Activated T-helper 2 cell treated with anti-CD3 and anti-CD28 coated beads, Interferon-gamma antibody, Interleukin-2, Interleukin-4, amounts not matched to agents 10 μg/mL and 5 μg/mL and 100 μg/mL, durations not matched to agents 14 hours and 24 hours and 36 hours (primary cell): ENCODE measurements at places on chromosomes 1 and 21.

DNA sequence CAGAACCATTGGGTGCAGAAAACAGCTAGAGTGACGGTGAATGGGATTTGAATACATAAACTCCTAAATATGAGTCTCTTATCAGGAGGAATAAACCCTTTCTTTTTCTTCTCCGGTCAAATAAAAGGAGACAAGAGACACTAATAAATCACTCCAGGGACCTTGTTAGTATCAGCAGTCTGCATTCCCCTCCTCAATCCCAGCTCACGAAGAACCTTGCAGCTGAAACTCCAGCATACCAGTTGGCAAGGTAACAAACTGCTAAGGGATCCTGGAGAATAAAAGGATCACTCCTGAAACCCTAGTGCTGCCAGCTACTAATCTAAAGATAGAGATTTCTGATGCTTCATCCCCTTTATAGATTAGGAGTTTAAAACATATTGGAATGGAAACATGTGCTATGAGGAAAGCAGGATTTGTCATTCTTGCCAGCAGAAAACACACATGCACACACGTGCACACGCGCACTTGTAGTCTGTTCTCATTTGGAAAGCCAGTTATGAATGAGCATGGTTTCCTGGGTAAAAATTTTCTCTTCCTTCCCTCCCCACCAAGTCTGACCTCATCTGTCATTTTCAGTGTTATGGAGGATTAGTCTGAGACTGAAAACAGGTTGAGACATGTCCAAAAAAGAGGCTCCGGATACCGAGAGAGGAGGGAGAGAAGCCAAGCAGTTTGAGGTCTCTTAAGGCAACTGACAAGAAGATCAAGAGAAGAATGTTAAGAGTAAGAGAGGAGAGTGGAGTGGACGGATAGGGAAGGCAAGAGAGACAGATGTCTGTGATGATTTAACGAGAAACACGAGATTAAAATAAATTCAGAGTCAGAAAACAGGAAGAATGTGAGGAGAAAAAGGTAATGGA is 10.9 kb downstream of the IER5 start:
- DNase-seq: peak; percentile 45

DNA sequence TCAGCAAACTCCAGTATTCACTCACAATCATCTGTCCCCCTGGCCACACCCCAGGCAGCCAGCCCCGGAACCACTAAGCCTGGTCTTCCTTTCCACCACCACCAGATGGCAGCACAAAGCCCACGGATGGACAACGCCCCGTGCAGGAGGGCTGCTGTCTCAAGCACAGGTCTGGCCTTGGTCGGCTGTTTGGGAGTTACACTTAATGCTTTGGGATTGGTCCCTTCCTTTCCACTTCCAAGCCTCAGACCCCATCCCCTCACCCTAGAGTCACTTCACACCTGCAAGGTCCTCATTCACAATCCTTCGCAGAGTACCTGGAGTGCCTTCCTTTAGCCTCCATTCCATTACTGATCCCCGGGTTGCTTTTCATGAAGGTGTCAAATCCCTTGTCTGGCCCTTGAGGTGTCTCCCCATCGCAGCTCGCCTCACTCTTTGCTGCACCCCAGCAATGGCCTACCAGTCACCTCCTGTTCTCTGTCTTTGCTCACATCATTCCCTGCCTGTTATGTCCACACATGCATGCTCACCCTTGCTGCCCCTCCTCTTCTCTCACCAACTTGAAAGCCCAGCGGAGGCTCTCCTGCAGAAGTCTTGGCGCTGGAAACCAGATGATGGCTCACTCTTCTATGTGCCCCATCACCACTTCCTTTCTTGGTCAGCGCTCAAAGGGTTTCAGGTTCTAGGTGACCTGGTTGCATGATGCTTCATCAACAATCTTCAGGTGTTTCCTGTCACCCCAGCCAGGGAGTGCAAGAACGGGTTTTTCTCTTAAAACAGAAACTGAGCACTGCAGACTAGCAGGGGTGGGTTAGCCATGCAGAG is 24.9 kb upstream of the KCNA2 start:
- DNase-seq: peak; percentile 81

DNA sequence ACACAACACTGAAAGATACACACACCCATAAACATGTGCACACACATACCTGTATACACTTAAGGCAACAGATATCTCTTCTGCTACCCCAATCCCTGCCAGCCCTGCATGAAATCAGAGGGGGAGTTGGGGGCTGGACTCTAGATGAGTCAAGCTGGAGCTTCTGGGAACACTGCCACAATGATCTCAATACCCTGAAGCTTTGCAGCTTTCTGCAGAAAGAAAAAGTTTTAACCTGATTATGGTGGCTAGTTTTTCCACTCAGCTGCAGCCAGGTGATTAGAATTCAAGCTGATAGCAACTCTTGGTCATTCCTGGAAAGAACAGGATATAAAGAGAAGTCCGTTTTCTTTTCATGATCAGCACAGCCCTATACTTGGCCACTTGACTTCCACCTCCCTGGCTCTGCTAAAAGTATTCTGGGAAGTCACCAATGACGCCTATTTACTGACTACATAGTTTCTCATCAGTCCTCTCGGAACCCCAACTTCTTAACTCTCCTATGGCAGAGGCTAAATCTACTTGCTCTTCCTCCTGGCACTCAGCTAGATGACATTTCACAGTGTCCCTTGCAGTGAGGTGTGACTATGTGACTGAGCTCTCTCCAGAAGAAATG is 20.7 kb upstream of the DNASE2B start:
- DNase-seq: no peak

GRCh38 chr1:105359457-105359856 is 1609.8 kb downstream of the AMY1C start:
- DNase-seq: no peak

GRCh38 chr1:217921126-217921904 is 290.2 kb downstream of the SPATA17 start:
- no peak for DNase-seq

- DNase-seq: no peak
Observed at GRCh38 chr1:26384076-26384475, 11.5 kb upstream of the ZNF683 start.

GRCh38 chr1:156347331-156347730 is 9.0 kb downstream of the TSACC start:
- DNase-seq: no peak

GRCh38 chr21:34075760-34076660 is 2.6 kb downstream of the MRPS6 start:
- no peak for DNase-seq

- no peak for DNase-seq
Observed at GRCh38 chr1:54815086-54815876, 14.2 kb upstream of the TTC22 start.

GRCh38 chr1:177744906-177745305 is 225.0 kb downstream of the SEC16B start:
- DNase-seq: no peak

GRCh38 chr1:6378096-6378746 is 15.3 kb downstream of the ACOT7 start:
- DNase-seq: no peak

DNA sequence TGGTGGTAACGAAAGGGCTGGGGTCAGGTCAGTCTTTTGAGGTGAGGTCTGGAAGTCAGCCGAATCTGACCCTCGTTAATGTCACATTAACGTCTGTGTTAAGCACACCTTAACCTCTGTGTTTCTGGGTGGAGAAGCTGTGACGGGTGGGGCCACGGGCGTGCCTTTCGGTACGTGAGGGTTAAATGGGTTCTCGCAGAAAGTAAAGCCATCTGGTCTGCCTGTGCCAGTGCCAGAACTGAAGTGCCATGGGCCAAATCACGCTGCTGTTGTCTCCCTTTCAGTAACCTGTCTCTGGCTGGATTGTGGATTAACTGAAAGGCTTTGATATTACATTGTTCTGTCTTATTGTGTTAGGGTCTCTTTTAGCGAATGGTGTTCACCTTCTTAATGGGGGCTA is 14.4 kb downstream of the URB2 start:
- no peak for DNase-seq

DNA sequence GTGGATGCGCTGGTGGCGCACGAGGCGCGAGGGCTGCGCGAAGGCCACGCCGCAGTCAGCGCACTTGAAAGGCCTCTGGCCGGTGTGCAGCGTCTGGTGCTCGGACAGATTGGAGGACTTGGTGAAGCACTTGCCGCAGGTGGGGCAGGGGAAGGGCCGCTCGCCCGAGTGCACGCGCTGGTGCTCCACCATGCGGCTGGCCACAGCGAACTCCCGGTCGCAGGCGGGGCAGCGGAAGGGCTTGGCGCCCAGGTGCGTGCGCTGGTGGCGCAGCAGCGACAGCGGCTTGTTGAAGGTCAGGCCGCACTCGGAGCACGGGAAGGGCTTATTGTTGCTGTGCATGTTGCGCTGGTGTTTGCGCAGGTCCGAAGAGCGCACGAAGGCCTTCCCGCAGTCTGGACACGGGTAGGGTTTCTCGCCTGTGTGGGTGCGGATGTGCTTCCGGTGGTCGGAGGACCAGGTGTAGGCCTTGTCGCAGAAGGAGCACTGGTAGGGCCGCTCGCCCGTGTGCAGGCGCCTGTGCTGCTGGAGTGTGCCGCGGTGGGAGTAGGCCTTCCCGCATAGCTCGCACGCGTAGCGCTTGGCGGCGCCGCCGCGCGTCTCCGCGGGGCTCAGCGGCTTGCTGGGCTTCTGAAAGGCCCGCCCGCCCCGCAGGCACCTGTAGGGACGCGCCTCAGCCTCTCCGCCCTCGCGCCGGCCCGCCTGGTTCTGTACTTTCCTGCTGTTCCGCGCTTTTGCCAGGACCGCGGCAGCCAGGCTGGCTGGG is 4.7 kb downstream of the ZNF648 start:
- DNase-seq: no peak

- DNase-seq: no peak
Observed at GRCh38 chr1:94055459-94056122, 65.4 kb downstream of the ABCA4 start.

DNA sequence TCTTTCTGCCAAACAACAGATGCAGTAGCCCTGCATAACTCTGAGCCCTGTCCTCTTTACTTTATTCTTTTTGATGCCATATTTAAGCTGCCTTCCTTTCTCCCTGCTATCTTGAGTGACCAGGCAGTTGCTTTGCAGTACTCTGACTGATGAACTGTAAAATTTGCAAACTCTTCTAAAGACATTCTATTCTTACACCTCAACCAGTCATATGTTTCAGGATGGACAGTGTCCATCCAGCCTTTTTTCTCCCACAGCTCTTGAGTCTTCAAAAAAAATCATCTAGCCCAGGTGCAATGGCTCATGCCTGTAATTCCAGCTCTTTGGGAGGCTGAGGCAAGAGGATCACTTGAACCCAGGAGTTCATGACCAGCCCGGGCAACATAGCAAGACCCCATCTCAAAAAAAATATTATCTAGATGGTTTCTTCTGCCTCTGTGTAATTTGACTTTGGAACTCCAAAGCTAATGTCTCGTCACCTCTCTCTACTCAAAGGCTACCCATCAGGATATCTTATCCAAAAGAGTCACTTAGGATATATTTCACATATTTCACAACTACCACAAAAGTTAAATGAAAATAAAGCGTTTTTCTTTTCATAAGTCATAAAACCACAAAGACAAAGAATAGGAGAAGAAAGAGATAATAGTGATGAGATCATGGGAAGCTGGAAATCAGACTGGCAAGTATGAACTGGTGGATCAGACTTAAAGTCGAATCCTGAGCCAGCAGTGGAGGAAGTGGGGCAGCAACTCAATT is 54.6 kb upstream of the IPO9 start:
- DNase-seq: no peak

DNA sequence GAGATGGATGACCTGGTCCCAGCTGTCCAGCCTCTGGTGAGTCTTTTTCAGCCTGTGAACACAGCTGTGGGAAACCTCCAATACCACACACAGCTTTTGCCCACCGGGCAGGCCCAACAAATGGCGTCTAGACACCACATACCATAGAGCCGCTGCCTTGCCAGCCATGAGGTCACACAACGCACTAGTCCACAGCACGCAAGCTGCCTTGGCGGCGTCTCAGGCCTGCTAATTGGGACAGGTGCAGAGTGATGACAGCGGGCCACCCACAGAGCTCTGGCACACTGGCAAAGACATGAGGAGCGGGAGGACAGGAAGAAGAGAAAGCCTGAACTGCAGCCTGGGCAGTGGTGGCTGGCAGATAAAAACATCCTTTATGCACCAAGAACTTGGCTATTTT is 125.5 kb downstream of the ADAMTS1 start:
- DNase-seq: no peak

DNA sequence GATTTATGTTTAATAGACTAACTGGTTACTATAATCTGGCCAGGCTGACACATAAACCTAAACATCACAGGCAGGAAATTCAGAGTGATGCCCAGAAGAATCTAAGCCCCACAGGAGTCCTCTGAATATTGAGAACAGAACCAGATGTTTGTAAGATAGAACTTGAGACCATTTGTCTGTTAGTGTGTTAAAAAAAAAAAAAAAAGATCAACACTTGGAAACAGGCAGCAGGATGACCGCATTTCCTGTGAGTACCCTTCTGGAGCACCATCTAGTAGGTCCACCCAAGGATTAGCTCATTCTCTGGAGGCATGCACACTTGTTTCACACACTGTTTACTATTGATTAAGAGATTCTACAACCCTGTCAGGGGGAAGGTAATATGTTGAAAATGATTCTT is 111.4 kb upstream of the VANGL1 start:
- DNase-seq: no peak

DNA sequence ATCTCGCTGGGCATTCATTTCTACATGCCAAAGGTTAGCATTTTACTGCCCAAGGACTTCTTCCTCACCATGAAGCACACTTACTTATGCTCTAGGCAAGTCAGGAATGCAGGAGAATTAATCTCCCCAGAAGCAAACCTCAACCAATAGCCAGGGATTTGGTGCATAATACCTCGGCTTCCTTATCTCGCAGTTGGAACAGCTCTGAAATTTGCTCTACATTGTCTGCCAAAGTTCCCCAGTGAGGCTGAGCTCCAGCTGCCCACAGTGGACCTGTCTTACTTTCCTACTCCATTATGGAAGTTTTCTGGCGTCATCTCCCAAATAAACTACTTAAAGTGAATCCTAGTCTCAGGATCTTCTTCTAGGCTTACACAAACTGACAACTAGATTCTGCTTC is 57.6 kb upstream of the PPM1J start:
- no peak for DNase-seq

- no peak for DNase-seq
Observed at GRCh38 chr1:204384636-204385352, 25.1 kb upstream of the PLEKHA6 start.

DNA sequence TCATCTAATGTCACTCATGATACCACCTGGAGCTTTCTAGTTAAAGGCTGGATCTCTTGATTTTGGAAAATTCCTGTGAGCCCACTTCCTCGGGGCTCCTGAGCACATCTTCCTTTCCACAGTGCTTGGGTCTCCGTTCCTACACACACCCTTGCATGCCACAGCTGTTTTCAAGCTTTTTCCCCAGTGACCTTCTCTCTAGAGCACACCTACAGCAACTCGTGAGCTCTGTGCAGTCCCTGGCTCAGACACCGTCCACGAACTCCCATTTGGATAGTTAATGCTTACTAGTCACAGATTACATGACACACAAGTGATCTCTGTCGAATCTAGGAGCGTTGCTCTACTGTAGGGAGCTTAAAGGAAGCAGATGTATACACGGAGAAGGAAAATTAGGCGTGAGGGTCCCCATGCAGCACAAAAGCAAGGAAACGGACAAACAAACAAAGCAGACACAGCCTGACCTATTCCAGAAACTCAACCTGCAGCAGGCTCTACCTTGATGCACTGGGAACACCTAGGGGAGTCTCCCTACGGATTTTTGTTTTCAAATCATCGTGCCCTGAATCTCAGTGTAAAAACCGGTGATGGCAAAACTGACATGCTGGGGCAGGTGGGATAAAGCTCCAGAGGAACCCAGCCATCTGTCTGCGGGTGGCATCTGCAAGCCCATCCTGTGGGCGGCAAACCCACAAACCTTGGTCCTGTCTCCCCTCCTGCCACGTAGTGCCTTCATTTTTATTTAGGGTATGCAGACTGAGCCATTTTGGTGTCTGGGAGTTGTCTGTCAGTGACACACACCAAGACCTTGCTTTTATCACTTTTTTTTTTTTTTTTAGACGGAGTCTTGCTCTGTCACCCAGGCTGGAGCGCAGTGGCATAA is 177.8 kb downstream of the RUNX1 start:
- no peak for DNase-seq
